Neural progenitor cell (in vitro differentiated cells): ENCODE measurements at places on chromosomes 4 and X. TPM values are rescaled to one million over a fixed set of nuclear protein-coding genes. Genes with fewer than 3 reads are reported as not detected.

OPHN1 gene
- 4.2 and 4.5 TPM in 2 replicates for total RNA-seq

PWWP3B gene
- 5.2 and 5.8 TPM in 2 replicates for total RNA-seq

ADH5 gene
- total RNA-seq, result 287 and 473 TPM in 2 replicates

GRCh38 chr4:98672583-98673287 lies 14.3 kb upstream of the TSPAN5 start:
- DNase-seq, result no peak

DNA sequence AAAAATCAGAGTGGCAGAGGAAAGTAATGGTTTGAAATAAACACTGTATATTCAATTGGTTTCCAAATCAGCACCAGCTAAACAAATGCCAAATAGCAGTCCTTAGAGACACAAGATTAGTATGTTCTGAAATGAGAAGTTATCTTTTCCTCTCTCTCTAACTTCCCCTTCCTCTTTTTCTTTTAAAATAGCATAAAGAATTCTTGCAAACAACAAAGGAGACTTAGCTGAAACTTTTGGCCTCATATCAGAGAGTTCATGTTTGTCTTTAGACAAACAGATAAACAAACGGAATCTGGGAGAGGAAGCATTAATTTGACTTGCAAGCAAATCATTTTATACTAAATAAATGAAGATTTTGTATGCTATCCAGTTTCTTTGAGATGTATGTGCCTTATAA lies 399.0 kb downstream of the GBA3 start:
- DNase-seq, result no peak

GRCh38 chrX:137574102-137574783 lies 8.3 kb downstream of the ZIC3 start:
- peak; percentile 81 for DNase-seq

DNA sequence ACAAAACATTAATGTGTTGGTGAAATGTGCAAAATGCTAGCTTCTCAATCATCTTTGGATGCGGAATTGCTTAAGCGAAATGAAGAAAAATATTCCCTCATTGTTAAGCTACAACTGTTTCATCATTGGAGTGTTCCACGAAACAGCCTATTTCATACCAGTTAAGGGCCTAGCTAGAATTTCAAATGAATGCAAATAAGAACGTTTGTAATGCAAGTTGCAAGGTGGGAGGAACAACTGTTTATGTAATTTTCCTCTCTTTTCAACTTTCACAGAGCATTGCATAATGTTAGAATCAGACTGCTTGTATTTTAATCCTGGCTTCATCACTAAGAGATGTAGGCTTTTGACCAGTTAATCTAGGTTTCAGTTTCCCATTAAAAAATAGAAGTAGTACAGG lies 480.1 kb downstream of the IL1RAPL1 start:
- no peak for DNase-seq

- no peak for DNase-seq
Measured at GRCh38 chrX:104854188-104854587, 288.2 kb downstream of the IL1RAPL2 start.

HSFX3 gene
- total RNA-seq, result not detected in 2 replicates

GRCh38 chr4:100805538-100805937 lies 287.7 kb upstream of the EMCN start:
- no peak for DNase-seq

LIMCH1 gene
- 5.4 and 9.8 TPM in 2 replicates for total RNA-seq

DNA sequence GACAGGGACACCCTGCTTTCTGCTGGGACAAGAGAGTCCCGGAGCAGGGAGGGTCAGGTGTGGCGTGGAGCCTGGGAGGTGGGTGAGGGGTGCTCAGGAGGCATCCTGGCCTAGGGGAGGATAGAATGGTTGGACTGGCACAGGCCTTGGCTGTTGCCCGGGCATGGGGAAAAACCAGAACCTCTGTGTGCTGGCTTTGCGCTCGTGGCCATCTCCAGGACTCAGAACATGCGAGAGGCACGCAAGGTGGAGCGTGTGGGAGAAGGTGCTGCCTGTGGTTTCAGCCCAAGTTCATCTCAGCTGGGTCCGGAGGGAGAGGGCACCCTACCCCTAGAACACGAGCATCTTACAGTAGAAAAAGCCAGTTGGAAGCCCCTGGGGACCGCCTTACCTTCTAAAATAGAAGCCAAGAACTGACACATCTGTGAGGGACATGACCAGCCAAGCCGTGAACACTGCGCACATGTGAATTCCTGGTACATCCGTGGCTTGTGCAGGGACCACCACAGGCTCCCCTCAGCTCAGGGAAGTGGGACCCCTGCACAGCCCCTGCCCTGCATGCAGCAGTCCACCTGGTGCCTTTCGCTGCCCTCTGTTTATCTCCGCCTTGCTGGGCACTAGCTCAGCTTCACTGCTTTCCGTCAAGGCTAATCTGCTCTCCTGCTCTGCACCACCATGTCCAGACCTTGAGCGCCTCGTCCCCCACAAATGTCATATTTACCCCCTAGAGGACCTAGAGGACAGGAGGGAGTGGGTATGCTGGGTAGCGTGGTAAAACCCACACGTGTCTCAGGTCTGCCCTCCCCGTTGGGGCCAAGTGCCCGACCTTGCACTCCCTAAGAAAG lies 13.5 kb downstream of the MSANTD1 start:
- peak; percentile 0 for DNase-seq

MAGEC3 gene
- not detected in 2 replicates for total RNA-seq

DOCK11 gene
- 18.8 and 20.9 TPM in 2 replicates for total RNA-seq

UGT2B17 gene
- total RNA-seq, result not detected in 2 replicates

- peak; percentile 97 for DNase-seq
Measured at GRCh38 chr4:1410491-1411325, 4.5 kb upstream of the NKX1-1 start.

- DNase-seq, result no peak
Measured at GRCh38 chr4:106868381-106869035, 167.6 kb downstream of the DKK2 start.

HSD17B13 gene
- 0.31 and 0.60 TPM in 2 replicates for total RNA-seq

GRCh38 chr4:81039351-81039972 lies 9.0 kb downstream of the BMP3 start:
- DNase-seq, result no peak

DNA sequence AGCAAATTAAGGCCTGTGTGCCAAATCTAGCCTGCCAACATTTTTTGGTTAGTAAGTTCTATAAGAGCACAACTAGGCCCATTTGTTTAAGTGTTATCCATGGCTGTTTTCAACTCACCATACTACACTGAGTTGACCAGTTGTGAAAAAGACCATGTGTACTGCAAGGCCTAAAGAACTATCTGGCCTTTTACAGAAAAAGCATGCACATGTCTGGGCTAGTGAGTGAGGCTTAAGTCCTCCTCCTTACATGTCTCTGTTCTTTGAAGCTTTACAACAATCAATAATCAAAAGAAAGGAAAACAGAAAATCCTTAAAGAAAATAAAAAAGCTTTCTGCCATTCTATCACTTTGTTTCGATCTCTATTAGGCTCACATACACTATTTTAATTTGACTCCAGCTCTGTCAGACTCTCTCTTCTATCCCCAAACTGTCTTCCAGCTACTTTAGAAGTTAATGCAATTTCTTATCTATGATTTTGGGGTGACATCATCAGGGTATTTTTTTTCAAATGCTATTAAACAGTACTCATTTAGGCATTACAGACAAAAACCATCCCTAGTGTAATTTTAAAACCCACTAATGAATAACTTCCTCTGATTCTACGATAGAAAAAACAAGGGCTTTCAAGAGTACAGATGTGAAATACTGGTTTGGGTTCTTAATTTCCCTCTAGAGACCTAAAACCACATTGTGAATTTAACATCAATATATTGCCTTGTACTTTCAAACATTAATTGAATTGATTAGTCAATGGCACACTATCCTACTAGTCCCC lies 161.8 kb downstream of the MAB21L2 start:
- no peak for DNase-seq

GRCh38 chr4:100795581-100795980 lies 277.8 kb upstream of the EMCN start:
- DNase-seq, result no peak

GRCh38 chr4:117661091-117662072 lies 372.9 kb upstream of the NDST3 start:
- no peak for DNase-seq

DNA sequence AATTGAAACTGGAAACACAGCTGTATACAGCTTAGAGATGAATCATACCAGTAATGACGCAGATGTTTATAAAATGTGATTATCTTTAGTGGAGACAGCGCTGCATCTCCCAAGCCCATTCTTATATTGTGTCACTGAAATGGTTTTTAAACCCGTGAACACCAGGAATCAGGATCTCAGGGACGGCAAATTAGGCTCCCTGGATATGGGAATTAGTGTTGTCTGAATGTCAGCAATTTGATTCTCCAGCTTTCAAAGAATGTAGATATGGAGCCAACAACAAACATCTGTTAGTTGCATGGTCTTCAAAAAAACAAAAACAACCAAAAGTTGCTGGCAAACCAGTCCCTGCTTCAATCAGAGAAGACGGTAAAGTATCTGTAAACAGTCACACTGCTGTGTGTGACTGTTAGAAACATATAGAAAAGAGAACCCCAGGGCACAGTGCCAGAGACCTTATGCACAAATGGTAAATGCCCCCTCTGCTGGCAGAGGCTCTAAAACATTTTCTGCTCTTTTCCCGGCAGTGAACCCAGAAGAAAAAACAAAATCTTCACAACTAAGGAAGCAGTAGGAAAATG lies 351.9 kb upstream of the FTHL17 start:
- DNase-seq, result peak; percentile 60

HSFX1 gene
- total RNA-seq, result 0.06 and 0.59 TPM in 2 replicates

- no peak for DNase-seq
Measured at GRCh38 chrX:107549504-107549903, 78.8 kb upstream of the PRPS1 start.

DNA sequence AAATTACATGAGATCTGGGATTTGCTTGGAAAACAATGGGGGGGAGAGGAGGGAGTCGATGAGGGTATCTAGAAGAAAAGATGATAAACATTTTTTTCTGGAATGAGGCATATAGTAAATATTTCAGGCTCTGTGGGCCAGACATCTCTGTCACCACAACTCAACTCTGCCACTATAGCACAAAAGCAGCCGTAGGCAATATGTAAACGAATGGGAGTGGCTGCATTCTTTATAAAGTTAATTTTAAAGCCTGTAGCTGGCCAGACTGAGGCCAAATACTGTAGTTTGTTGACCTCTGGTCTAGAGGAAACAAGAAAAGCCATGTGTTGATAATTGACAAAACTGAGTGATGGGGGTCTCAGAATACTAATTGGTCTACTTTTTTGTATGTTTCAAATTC lies 14.1 kb upstream of the TCEANC start:
- DNase-seq, result no peak

- DNase-seq, result no peak
Measured at GRCh38 chrX:22105231-22105630, 73.1 kb downstream of the PHEX start.

ASB5 gene
- total RNA-seq, result not detected in 2 replicates

DNA sequence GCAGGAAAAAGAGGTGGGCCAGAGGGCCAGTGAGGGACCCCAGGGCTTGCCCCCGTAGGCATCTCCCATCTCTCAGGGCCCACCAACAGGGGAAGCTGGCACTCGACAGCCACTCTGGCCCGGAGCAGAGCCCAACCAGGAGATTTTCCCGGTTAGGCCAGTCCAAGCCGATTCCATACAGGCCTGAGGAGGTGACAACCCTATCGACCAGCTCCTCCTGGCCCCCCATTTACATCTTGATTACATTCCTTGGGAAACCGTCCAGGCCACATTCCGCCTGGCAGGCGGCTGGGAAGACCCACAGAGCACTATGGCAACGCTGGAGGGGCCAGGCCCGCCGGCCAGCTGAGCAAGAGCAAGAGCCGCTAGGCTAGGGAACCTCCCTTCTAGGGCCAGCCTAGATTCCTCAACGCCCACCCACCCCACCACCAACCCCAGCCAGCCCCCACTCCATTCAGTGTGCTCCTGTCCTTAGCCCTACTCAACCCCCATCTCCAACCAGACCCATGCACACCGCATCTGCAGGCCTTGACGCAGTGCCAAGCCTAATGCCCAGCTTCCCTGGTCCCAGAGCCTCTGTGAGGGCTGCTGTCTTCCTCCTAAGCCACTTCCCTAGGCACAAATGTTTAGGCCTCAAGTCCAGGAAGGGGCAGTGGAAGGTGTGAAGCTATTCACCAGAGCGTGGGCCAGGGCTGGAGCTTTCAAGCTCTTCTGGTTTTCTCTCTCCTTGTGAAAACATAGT lies 161.2 kb downstream of the EFNB1 start:
- DNase-seq, result peak; percentile 79

DNA sequence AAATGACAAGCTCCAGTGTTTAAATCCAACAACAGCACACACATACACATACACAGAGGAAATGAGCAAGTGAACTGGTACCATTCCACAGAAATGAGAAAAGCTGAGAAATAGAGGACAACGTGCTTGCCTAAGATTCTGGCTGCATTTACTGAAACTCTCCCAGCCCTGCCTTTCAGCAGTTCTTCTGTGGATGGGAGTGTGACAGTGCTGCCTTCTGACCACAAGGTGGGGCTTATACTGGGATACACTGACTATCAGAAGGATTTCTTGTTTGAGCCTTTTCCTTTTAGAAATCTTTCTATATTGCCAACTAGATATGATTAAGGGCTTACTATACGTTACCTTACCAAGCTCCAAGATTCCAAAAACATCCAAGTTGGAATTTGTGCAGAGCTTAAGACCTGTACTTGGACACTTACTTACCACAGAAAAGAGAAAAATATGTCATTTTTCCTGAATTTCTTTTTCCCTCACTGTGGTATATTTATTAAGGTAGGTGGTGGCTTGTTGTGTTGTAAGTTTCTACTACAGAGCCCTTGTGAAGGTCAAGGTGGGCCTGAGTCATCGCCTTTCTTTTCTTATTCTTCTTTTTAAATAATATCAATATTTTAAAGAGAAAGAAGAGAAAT lies 10.7 kb upstream of the CXCL8 start:
- peak; percentile 66 for DNase-seq

DNA sequence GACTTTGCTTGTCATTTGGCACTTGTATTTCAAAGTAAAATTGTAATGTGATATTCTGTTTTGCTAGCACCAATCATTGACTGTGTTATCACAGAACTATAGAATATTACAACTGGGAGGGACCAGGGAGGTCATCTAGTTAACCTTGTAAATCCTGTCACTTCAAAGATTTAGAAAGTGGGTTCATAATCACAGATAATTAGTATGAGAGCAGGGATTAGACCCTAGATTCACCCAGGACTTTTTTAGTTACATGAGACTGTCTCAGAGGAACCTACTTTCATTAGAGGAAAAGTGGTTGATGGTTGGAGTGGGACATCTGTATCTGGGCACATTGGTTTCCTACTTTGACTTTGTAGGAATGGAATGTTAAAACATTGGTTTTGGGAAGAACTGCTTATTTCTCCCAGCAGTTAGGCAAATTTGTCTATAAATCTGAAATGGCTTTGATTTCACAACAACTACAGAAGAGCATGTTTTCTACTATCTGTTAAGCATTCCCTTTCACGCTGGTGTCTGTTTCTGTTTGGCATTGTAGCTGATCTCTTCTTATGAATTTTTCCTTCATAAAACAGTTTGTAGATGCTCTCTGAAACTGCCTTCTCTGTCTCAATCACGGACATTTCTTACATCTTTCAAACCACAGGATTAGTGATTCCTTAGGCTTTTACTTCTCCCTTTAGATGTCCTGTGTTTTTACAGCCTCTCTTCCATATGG lies 144.1 kb downstream of the DIPK2B start:
- DNase-seq, result no peak

- DNase-seq, result no peak
Measured at GRCh38 chr4:61864286-61864685, 664.2 kb downstream of the ADGRL3 start.

ELF4 gene
- 0.12 TPM in 1 of 2 replicates, not detected in the other for total RNA-seq

- no peak for DNase-seq
Measured at GRCh38 chr4:139924782-139925181, 229.2 kb downstream of the MAML3 start.
